ENCODE measurements at places on chromosomes 11 and 22.
A peak's percentile ranks its signal among the peaks of the same experiment; 100 is the strongest.

DNA sequence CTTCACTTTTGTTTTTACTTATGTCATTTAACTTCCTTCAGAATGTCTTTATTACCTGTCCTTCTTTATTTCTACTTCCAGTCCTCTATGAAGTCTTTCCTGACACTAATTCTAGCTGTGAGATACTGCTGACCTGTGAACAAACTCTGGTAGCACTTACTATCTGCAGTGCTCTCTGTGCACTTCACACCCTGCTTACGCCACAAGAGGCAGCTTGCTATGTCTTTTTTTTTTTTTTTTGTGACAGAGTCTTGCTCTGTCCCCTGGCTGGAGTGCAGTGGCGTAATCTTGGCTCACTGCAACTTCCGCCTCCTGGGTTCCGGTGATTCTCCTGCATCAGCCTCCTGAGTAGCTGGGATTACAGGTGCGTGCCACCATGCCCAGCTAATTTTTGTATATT lies 10.7 kb downstream of the STIM1 start:
- DNase-seq = no peak

DNA sequence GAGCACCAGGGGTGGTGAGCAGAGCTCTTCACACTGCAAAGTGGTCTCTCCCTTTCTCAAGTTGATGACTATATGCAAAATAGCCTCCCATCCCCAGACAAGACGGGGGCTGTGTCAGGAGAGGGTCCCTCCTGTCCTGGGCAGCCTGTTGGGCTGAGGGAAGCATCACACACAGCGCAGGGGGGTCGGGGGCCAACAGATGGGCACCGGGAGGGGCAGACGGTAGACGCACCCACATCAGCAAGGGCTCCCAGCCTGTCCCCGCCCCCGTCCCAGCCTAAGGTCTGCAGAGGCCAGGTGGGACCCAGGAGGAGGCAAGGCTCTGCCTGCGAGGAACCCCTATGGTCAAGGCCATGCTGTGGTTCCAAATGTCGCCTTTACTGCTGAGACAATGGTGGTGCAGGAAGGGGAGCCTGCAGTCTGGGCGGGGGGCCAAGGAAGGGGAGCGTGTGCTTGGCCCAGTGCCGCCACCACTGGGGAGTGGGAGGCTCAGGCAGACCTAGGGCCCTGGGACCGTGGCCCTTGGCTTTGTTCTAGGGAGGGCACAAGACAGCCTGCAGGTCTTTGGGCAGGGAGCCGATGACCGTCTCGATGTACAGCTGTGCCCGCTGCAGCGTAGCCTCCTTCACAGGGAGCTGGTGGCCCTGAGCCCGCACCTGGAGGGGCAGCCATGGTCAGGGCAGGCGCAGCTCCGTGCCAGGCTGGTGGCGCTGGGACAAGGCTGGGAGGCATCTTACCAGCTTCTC lies 4.3 kb upstream of the PLXNB2 start:
- DNase-seq = no peak

GRCh38 chr11:115682101-115682500 lies 177.9 kb upstream of the CADM1 start:
- no peak for DNase-seq

GRCh38 chr11:45152740-45153595 lies 6.5 kb downstream of the PRDM11 start:
- no peak for DNase-seq

GRCh38 chr22:48112687-48113521 lies 1350.5 kb downstream of the TBC1D22A start:
- peak; percentile 36 for DNase-seq

- peak; percentile 21 for DNase-seq
Observed at GRCh38 chr11:11960687-11961086, 47.7 kb downstream of the DKK3 start.

DNA sequence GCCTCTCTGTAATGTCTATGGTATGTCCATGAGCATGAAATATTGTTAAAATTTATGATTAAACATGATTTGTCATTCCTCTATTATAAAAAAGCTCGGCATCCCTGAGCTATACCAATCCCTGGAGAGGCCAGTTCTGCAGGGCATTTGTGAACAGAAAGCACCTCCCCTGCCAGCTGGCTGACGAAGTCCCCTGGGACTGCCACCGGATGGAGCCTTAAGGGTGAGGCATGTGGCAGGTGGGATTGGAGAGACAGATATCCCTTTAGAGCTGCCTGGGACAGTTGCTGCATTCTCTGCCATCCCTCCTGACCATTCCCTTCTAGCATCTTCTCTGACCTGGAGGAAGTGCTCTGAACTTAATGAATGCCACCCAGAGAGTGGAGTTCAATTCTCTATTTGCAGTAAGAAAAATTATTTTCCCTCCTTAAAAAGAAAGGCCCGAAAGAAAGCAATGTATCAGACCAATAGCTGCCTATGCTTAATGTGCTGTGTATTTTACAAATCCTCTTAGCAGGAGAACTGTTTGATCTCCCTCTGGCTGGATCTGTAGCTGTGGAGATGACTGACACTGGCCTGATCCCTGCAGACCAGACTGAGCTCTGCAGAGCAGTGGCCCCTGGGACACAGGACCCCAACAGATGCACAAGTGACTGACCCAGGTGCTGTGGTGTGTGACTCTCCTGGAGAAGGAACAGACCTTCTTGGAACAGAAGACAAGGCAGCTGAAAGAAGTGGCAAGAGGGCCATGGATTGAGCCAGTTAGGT lies 219.0 kb upstream of the NAV2 start:
- no peak for DNase-seq

- no peak for DNase-seq
Observed at GRCh38 chr11:83158357-83158786, 1.4 kb downstream of the PCF11 start.

GRCh38 chr11:116931206-116931953 lies 94.0 kb upstream of the APOA1 start:
- peak; percentile 74 for DNase-seq

DNA sequence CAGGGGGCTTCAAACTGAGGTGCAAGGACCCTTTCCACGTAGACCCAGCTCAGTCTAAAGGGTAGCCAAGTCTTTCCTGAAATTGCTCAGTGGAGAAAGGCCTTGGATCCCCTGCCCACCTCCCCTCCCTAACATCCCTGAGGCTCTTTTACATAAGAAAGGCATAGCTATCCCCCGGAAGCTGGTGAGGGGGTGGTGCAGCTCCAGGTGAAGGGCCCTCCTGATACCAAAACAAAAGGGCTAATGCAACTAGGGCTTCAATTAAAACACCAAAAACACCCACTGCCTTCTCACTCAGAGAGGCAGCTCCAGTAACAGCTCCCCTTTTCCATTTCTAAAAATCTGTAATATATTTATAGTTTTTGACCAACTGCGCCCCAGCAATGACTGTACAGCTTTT lies 5.8 kb downstream of the SHANK2 start:
- no peak for DNase-seq

DNA sequence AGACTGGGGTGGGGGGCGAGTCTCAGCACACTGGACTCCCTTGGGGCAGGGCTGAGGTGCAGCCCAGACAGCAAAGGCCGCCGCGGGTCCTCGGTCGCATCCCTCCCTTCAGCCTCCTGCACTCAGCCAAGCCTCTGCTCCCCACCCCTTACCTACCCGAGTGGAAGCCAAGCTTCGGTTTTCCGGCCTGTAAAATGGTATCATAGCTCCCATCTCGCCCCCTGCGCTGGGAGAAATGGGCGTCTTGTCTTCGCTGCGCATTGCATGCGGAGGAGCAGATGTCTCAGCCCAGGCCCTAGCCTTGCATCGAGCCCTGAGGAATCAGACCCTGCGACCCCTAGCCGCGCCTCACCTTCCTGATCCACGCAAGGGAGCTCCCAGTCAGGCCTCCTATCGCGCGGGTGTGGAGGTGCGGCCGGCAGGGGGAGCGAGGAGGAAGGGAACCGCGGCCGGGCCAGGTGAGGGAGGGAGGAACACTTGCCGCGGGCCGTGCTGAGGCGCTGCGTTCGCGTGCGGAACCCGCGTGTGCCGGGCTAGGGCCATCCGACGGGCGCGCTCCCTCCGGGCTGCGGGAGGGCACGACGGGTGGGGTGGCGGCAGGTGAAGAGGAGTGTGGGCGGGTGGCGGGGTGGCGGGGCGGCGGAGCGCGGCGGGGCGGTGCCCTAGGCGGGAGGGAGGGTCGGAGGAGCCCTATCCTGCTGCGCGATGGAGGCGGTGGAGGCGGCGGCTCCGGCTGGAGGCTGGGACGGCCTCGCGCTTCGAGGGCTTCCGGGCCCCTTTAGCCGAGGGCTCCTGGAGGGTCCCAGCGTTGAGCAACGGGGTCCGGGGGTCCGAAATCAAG lies 4.1 kb upstream of the TBX1 start:
- DNase-seq = peak; percentile 55

- peak; percentile 1 for DNase-seq
Observed at GRCh38 chr11:5285703-5286340, 15.9 kb downstream of the OR51B4 start.

- DNase-seq = no peak
Observed at GRCh38 chr22:26614322-26614721, 3.5 kb downstream of the CRYBB1 start.

DNA sequence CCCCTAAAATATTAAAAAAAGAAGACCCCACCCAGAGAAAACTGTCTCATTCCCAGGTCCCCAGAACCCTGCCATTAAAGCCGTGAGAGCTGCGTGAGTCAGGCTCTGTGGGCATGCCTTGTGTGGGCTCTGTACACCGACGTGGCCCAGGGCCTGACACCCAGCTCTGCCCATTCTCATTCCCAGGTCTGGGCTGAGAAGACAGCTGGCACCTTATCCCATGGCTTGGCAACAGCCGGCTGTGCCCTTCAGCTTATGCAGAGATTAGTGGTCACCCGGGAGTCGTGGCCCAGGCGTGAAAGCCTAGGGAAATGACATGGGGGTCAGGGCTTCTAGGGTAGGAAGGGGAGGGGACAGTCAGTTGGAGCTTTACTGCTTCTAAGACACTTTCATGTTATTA lies 31.9 kb downstream of the OTOG start:
- DNase-seq = no peak

- no peak for DNase-seq
Observed at GRCh38 chr22:36324414-36324813, 63.4 kb downstream of the MYH9 start.

GRCh38 chr22:41732096-41732772 lies 32.9 kb downstream of the MEI1 start:
- no peak for DNase-seq

DNA sequence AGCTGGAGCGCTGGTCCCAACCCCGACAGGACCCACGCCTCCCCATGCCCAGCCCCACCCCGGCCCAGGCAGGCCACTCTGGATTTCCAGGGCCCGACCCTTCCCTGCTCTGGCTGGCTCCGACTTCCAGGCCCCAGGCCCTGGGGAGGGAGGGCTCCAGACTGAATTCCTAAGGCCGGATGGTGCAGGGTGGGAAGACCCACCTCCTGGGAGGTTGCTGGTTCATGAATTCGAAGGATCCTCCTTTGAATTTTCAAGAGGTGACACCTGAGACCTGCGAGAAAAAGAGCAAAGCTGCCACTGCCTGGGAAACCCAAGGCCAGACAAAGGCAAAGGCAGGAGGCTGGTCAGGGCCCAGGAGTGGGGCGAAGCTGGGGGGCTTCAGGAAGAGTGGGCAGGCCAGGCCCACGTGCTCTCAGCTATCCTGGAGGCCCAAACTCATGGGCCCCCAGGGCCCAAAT lies 47.0 kb upstream of the LINC01488 start:
- DNase-seq = no peak

GRCh38 chr11:109864834-109865547 lies 228.2 kb upstream of the ZC3H12C start:
- DNase-seq = no peak

DNA sequence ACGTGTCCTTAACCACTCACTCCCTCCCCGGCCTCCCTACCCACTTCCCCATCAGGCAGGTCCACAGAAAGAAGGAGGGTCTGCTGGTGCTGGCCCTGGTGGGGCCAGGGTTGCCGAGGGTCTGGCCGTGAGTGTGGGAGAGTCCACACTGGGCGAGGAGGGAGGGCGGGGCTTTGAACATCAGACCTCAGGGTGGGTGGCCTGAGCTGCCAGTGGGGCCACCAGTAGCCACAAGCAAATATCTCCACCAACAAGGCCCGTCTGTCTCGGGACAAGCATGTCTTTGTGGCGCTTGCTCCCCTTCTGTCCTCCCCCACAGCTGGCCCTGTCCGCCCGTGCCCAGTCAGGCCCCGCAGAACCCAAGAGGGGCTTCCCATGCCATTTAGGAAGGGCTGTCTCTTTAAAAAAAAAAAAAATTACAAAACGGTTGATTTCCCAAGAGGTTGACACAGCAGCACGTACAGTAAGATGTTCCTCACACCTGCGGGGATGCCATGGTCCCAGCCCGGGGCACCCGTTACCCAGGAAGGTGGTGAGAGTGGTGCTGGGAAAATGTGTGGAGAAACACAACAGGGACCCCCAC lies 17.7 kb upstream of the TALDO1 start:
- no peak for DNase-seq

GRCh38 chr11:130616573-130616972 lies 168.1 kb downstream of the ADAMTS15 start:
- no peak for DNase-seq

DNA sequence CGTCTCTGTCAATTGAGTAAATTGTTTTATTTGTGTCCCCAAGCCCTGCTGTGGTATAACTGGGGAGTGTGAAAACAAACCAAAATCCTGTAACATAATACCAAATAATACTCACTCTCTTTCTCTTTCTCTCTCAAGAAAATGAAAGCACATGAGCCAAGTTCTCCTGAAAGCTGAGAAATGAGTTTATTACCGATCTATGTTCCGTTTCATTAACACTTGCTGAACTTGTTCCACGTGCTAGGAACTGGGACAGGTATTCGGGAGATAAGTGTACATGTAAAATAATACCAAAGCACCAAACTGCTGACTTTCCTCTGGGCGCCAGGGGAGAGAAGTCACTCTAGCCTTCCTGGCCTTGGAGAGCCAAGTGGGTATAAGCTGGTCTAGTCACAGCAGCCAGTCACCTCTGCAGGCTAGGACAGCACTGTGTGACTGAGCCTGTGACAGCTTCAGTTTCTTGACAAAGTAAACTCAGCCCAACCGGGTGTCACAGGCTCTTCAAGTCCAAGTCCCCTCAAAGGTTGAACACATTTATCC lies 23.1 kb downstream of the CD6 start:
- peak; percentile 63 for DNase-seq

DNA sequence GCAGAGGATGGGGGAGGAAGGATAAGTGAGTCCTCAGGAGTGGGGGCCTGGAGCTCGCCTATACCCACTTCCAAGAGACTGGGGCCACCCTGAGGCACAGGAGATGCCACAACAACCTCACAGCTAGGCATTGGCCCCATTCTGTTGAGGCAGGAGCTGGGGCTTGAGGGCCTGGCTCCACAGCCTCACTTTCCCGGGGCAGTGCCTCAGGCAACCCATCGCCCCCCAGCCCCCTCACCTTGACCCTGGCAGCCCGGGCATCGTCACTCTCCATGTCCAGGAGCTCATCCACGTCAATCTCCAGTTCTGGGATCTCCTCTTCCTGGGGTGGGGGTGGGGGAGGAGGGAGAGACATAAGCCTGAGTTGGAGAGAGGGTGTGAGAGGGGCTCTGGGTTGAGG lies 1.8 kb downstream of the PPP1R14B start:
- DNase-seq = no peak

- DNase-seq = no peak
Observed at GRCh38 chr11:46559815-46560214, 34.0 kb downstream of the AMBRA1 start.

- DNase-seq = no peak
Observed at GRCh38 chr22:16845465-16845864, 20.3 kb upstream of the XKR3 start.
